ENCODE measurements at places on chromosomes 13 and 19.

- DNase-seq: peak; percentile 21
These were observed 21.1 kb upstream of the ZNF766 start for GRCh38 chr19:52248241-52248640.

DNA sequence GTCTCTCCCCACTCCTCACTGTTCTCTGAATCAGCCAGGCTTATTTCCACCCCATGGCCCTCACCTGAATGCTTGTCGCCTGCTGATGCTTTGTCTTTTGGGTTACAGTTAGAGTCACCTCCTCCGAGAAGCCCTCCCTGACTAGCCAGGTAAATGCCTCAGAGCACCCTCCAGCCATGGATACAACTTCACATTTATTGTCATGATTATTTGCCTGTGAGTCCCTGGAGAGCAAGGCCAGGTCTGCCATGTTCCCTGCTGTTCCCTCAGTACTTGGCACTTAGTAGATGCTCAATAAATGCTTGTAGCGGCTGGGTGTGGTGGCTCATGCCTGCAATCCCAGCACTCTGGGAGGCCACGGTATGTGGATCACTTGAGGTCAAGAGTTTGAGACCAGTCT, 3.7 kb upstream of the PDE4C start:
- no peak for DNase-seq

DNA sequence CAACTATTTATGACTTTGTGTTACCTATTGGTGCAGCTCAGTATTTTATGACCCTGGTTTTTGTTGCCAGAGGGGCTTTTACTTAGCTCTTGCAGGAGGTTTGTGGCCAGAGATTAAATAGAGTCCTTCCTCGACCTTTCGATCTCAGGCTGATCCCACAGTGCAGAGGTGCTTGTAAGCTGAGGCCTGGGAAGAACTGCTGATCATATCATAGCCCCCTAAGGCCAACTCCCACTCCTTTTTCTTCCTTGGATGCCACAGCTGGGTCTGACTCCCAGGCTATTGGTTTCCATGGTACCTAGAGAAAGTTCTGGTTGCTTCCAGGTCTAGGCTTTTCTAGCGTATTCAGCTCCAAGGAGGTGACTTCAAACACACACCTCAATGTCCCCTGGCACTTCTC, 324.9 kb downstream of the FOXO1 start:
- DNase-seq: no peak

DNA sequence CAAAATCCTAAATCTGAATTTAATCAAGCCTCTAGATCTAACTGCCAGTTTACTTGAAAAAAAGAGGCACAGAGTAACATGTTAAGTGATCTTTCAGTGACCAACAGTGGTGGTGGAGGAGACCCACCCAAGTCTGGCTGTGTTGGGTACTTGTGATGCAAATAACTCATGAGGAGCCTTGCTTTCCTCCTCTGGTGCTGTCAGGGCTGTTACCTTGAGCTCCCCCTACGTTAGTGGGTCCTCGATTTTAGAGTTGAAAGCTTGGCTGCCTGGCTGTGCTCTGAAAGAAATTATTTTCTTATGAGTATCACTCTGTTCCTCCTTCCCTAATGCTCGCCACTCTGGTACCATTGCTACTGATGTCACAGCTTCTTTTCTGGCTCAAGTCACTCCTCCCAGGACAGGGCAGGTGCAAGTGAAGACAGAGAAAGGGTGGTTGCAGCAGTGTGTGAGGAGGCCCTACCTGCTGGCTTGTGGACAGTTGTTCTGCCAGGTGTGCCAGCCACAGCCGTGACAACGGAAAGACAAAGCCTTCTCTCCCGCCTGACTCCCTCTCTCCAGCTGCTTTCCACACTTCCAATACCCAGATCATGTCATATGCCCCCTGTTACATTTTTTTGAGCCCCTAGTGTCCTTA, 6.5 kb upstream of the SUPT20H start:
- no peak for DNase-seq

GRCh38 chr13:74847966-74848365, 634.0 kb downstream of the TBC1D4 start:
- no peak for DNase-seq

- no peak for DNase-seq
These were observed 213.7 kb downstream of the SLITRK5 start for GRCh38 chr13:87884884-87885283.

- no peak for DNase-seq
These were observed 11.0 kb upstream of the ZNF823 start for GRCh38 chr19:11749751-11750150.

- DNase-seq: no peak
These were observed 4.6 kb upstream of the UBL3 start for GRCh38 chr13:29855009-29855408.

GRCh38 chr19:7242601-7243258, 51.5 kb downstream of the INSR start:
- DNase-seq: no peak

DNA sequence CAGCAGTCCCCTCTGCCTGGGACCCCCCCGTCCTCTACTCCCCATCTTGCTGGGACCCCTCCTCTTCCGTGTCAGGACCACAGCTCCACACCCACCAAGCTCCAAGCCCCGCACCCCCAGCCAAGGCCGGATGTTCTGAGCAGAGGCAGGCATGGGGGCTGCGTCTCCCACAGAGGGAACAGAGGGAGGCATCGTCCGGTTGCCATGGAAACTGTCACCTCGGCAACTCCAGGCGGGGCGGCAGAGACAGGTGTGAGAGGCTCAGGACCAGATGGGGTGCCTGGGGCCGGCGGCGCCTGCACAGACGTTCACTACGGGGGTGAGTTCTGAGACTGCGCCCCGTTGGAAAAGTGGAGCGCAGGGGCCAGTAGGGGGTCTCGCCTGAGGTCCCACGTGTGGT, 5.4 kb downstream of the RNU6-9 start:
- no peak for DNase-seq

DNA sequence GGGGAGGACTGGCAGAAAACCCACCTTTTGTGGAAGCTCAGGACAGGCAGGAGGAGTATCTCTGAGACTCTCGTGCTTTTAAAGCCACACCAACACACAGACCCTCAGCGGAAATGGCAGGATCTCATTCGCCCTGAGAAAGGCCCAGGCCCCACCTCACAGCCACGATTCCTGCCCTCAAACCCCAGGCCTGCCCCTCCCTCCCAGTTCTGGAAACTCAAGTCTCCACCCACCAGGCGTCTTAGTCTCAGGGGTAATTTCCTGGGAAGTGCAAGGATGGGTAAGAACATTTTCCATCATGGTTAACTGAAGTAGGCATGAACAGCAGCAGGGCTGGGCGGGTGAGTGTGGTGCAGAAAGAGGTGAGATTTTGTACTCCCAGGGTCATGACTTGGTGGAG, 8.0 kb upstream of the PDE4C start:
- no peak for DNase-seq

- no peak for DNase-seq
These were observed 825.8 kb downstream of the GPC5 start for GRCh38 chr13:92224052-92224821.

- DNase-seq: no peak
These were observed 8.8 kb upstream of the LRCH1 start for GRCh38 chr13:46544208-46544607.

GRCh38 chr13:54366728-54367127, 1338.1 kb downstream of the OLFM4 start:
- DNase-seq: no peak

- DNase-seq: no peak
These were observed 94.7 kb downstream of the FRY start for GRCh38 chr13:32126278-32126677.

GRCh38 chr13:108213946-108214345, 1.4 kb downstream of the LIG4 start:
- peak; percentile 55 for DNase-seq

- DNase-seq: no peak
These were observed 3.4 kb upstream of the DOT1L start for GRCh38 chr19:2160379-2160778.

DNA sequence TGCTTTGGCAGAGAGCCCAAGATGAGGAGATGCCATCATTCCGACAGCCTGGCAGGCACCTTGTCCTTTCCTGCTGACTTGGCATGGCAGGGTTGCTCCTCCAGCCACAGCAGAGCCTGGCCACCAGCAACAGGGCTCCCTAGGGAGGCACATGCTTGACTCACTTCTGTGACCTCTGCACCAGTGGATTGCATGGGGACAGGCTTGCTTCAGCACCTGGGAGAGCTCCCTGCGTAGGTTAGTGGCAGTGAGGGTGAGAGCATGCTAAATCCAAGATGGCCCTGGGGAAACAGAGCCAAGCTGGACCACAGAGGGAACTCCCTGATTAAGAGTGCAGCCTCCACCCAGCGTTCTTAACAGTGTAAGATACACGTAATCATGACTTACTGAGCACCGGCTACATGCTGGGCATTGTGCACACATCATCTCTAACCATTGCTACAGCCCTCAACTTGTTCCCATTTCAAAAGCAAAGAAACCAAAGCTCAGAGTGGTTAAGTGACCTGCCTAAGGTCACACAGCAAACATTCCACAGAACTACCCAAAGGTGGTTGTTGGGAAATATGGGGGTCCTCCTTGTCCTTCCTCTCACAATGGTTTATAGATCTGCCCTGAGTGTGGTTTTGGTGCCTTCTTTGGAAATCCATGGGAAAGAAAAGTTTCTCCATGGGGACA, 116.6 kb upstream of the UQCRFS1 start:
- no peak for DNase-seq

- DNase-seq: no peak
These were observed 635 bp upstream of the PCCA start for GRCh38 chr13:100088273-100088643.

DNA sequence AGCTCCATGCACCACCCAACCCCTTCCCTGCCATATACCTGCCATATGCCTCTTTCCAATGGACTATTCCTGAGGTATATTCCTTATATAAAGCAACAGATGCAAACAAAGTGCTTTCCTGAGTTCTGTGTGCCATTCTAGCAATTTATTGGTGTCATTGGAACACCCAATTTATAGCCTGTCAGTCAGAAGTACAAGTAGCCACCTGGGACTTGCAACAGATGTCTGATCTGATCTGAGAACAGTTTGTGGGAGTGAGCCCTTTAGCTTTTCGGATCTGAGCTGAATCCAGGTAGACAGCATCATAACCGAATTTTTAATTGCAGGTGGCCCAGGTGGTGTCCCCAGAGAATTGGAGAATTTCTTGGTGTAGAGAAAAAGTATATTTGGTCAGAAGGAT, 963 bp upstream of the FPR3 start:
- DNase-seq: no peak

DNA sequence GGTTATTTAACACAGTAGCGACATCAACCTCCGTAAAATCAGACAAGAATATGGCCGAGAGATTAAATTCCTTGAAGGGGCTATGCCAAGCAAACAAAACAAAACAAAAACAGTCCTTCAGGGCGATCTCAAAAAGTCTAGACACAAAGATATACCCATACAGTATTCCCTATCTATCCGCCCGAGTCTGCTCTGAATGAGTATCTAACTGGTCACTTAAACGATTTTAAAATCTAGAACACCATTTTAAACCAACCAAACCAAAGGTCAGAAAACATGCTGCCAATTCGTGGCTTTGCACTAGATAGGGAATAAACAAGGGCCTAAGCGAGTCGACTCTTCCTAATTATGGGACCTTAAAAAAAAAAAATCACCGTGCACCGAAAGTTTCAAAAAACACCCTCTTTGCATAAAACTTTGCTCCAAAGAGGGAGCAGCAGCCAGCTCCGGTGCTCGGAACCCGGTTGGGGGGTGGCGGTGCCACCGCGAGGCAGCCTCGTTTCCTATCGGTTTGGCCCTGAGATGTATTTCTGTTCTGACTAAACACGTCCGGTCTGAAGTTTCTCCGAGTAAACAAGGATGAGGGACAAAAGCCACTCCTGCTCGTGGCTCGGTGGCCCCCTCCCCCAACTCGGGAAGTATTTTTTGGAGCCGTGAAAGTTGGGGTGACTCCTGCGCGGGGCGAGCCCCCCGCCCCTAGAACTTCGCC, 1.8 kb downstream of the HMGB1 start:
- DNase-seq: no peak

All from NCI-H187 (cell line).